ENCODE measurements at places on chromosomes 11 and 22.
A peak's percentile ranks its signal among the peaks of the same experiment; 100 is the strongest.

- peak; percentile 94 for DNase-seq
Measured at GRCh38 chr22:23767673-23768548, at the start of gene CHCHD10. Gene CHCHD10 (minus strand): TSS chr22:23767972. CDS start chr22:23767874, 98 bp downstream.

- no peak for DNase-seq
Measured at GRCh38 chr22:39856588-39856987, 37.0 kb downstream of the ENTHD1 start.

DNA sequence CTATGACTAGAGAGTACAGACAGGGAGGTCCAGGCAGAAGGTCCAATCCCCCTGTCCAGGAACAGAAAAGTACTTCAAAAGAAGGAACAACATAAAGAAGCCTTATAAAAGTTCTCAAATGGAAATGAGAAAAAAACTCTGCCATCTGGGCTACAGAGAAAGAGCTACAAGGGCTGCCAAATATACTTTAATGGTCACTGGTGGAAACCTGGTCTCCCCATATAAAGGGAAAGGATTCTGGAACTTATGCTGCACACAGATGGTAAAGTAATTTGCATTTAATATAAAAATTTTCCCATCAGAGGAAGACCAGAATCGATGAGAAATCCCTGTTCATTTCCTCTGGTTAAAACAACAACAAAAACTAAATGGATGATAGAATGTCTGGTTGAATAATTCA, 119.4 kb upstream of the MTMR2 start:
- DNase-seq = no peak

- DNase-seq = no peak
Measured at GRCh38 chr11:112367461-112367860, 106.8 kb upstream of the PLET1 start.

DNA sequence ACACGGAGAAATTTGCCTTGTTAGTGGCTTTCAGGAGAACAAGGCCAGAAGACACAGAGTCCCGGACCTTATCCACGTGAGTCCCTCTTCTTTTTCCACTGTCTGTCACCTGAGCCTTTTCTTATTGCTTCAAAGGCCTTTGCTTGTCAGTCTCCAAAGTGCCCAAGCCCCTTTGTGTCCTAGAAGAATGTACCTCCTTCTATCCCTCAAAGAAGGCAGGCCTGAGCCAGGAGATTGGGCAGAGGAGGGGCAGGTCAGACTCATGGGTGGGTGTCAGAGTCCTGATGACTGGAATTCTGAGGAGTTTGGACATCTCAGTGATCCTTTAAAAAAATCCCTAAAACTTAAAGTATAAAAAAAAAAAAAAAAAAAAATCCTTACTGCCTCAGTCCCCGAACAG, 299.6 kb upstream of the NCAM1 start:
- DNase-seq = no peak

- peak; percentile 70 for DNase-seq
Measured at GRCh38 chr11:64146036-64146955, 19.6 kb downstream of the MACROD1 start.

DNA sequence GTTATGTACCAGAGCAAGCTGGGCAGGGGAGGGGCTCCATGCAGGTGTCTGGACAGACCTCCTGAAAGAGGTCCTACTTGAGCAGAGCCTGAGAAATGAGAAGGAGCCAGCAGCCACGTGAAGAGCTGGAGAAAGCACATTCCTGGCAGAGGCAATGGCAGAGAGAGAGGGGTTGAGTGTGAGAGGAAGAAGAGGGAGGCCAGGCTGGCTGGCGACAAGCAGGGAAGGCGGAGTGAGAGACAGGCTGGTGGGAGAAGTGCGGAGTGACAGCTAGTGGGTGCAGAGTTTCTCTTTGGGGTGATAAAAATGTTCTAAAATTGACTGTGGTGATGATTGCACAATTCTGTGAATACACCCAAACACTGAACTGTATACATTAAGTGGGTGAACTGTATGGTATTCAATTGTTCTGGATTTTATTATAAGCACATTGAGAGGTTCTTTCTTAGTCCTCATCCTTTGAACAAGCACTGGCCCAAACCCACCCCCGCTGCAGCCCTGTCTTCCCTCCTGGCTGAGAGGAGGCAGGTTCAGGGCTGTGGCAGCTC, 29.4 kb downstream of the RPL27A start:
- DNase-seq = no peak

DNA sequence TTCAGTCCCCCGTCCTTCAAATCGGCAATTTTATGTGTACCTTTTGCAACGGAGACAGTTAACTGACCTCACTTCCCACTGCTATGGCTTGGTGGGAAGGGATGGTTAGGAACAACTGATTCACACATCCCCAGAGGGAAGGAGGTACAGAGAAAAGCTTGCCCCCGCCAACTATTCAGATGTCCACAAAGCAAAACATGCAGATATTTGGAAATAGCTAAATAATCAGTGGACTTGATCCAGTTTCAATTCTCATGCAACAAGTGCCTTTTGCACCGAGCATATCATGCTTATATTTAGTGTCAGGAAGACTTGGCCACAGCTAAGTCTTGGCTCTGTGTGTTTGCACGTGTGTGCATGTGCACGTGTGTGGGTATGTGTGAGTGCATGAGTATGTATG, 144.6 kb downstream of the SNX19 start:
- DNase-seq = no peak

DNA sequence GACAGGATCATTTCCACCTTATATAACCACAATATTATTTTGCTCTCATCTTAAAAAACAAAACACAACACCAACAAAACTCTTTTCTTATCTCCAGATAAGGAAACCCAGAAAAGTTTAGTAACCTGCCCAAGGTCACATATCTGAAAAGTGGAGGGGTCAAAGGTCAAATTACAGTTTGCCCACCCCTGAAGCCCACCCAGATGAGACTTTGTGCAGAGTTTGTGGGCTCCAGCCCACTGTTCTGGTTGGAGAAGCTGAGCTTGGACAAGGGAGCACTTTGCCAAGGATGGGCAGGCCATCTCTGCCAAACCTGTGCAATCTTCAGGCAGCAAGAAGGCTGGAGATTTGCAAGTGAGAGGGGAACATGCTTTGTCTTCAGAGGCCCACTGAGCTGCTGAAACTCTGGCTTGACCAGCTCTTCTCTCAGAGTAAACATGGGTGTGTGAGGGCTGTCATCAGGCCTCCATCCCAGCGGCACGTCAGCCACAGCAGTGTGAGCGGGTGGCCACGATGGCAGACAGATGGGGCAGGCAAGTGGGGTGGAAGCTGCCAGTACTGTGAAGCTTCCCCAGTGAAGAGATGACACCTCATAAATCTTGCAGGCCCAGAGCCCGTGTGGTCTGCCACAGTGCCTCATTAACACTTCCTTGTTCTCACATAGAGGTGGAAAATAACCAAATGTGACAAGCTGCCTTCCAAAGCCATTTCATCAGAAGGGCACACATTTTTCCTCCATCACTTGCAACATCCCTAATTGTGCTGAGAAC, 111.8 kb downstream of the CCDC81 start:
- DNase-seq = no peak

GRCh38 chr11:113338730-113339129, 24.3 kb downstream of the TTC12 start:
- no peak for DNase-seq

DNA sequence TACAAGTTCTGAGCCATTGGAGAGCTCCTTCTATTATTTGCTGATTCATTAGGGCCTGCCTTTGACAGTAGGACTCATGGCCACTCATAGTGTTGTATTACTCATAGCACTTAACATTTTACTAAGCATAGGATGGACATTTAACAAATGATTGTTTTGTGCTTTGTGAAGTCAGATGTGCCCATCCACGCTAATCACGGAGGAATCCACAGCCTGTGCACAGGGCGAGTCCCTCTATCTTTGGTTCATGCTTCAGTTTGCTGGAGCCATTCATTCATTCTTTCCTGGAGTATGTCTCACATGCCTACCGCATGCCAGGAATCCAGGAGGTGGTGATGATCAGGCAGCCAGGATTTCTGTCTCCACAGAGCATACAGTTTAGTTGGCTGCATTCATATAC, 254.1 kb downstream of the NTM start:
- DNase-seq = no peak

DNA sequence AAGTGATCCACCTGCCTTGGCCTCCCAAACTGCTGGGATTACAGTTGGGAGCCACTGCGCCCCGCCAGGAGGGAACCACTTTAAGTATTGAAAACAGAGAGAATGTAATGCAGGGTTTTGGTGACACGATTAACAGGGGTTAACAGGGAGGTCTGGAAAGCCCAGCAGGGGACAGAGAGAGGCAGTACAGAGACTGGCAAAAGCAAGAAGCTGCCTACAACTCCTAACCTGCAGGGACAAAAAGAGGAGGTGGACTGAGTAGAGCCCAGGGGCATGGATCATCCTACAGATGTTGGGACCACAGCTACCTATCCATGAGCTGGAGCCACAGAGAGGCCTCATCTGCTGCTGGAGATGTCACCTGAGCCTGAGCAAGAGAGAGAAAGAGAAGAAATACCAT, 1.7 kb upstream of the SPINDOC start:
- no peak for DNase-seq

- DNase-seq = no peak
Measured at GRCh38 chr11:69144316-69145049, 11.3 kb upstream of the SMIM38 start.

GRCh38 chr22:48084041-48084728, 1321.7 kb downstream of the TBC1D22A start:
- DNase-seq = no peak

Measured in left colon (tissue), 2 donors.